ENCODE measurements at places on chromosomes 13 and 19.

DNA sequence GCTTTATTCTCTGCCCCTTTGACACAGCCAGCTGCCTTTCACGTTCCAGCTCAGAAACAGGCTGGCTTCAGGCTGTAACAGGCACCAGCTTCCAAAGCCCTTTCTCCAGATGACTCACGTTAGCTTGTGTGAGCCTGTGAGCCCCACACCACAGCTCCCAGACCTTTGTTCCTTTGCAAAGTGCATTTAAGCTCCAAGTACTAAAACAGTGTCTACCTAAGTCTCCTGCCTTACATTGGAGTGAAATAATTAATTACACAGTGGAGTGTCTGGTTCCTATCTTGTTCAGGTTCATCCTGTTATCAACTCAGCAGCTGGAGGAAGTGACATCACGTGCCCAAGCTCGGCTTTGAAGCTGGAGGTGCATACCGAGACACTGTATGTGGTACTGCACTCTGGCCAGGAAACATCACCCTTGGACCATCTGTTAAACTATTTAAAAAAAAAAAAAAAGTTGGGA, 475.8 kb downstream of the FOXO1 start:
- DNase-seq: no peak

DNA sequence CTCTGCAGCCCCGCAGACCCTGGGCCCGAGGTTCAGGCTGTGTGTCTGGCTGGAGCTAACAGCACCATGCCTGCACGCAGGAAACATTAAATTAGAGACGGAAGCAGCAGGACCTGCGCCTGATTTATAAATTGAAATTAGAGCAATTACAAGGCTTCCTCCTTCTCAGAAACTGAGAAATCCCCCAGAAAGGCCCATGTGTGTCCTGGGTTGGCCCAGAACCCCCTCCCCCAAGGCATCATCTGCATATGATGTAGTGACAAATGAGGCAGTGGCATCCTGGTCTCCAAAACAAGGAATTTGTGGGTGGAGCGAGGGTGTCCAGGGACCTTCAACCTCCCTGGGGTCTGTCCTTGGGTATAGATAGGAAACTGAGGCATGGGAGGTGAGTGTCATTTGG, 27.2 kb upstream of the SEMA6B start:
- DNase-seq: no peak

DNA sequence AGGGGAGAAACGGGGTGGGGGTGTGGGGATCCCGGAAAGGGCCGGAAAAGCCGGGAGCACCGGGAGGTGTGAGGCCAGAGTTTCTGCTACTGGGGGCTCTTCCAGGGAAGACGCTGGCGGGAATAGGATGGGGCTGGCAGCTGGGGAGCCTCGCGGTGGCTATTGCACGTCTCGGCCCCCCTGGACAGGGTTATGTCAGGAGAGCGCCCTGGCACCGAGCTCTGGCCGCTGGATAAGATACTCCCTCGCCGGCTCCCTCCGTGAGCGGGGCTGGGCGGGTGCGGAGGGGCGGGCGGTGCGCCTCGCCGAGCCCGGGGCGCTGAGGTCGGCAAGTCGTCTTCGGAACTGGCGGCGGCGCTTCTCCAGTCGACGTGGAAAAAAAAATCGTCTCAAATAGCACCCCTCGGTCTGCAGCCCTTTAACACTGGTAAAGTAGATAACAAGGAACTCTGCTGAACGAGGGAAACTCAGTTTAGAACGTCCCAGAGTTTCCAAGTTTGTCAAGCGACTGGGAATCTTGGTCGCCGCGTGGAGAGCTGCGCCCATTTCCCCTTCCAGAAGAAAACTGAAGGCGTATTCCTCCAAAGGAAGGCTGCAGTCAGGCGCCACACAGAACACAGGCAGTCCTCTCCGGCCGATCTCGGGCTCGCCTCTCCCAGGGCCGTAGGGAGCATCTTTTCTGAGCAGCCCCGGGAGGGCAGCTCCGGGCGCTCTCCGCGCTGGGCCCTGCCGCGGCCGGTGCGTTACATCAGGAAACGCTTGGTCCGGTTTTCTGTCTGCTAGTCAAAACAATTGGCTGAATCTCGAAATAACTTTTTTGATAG, 115.1 kb downstream of the KCNRG start:
- DNase-seq: no peak

DNA sequence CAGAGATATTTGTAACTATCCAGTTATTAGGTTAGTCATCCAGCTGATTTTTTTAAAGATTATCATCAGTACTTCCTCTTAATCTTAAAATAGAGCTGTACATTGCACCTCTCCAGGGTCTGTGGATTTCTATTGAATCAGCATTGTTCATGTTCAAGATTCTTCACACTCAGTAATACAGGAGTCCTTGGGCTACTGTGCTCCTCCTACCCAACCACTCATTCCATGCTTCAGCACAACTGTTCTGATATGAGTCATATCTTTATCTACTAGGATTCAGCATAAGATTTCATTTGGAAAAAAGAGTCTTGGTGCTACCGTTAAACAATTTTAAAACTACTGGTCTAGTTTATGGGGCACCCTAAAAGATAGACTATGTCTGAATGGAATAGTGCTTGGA, 357.8 kb downstream of the DCT start:
- DNase-seq: peak; percentile 3

DNA sequence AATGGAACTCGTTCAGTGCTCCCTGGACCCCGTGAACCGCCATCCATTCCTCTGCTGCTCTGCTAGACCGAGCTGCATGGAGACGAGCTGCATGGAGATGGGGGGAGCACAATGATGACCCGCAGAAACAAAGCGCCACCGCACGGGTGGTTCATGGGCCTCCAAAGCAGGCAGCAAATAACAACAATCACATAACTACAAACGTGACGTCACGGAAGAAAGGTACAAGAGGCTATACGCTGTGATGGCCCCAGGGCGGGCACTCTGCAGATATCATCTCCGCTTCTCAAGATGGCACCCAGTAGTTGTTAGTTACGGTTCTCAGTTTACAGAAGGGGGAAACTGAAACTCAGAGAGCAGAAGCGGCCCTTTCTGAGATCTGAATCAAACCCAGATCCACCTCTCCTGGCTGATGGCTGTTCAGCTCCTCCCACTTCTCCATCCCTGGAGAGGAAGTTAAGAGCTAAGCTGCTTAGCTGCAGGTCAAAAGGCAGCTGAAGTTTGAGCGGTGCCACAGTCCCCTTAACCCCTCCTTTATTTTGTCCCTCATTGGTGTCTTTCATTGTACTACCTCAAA, 1.7 kb downstream of the ATP13A1 start:
- no peak for DNase-seq

DNA sequence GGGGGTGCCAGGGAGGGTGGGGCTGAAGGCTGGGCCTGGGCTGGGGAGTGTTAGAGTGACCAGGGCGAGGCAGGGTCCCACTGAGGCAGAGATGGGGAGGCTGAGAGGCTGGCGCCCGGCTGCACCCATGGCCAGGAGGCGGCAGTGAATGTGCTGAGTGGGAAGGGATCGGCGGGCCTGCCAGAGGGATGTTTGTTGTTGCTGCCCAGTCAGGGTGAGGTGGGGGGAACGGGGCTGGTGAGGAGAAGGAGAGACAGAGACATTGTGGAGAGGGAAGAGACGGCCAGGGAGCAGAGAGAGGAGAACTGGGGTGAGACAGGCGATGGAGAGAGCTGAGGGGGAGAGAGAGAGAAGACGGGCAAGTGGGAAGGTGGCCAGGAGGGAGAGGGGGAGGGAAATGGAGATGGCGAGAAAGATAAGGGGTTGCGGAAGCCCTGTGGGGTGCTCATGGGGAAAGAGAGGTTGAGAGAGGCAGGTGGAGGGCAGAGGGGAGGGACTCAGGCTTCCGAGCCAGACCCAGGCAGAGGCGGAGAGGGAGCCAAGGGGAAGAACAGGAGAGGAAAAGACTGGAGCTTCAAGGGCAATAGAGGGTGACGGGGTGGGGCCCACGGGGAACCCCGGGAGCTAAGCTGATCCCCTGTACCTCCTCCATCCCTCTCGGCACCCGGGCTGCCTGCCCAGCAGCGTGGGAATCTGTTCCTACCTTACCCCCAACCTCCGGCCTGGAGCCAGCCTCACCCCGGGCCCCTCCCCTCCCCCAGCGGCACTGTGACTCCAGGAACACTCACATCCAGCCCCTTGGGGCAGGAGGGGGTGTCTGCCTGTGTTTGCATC, 690 bp upstream of the B3GNT8 start:
- no peak for DNase-seq

GRCh38 chr19:19372656-19373416, 32.6 kb upstream of the GATAD2A start:
- no peak for DNase-seq

GRCh38 chr13:102793611-102794355, 5.0 kb downstream of the POGLUT2 start:
- no peak for DNase-seq

- no peak for DNase-seq
Measured at GRCh38 chr19:29399804-29400203, 126.0 kb upstream of the VSTM2B start.

GRCh38 chr13:78054157-78054556, 135.5 kb upstream of the EDNRB start:
- DNase-seq: no peak

DNA sequence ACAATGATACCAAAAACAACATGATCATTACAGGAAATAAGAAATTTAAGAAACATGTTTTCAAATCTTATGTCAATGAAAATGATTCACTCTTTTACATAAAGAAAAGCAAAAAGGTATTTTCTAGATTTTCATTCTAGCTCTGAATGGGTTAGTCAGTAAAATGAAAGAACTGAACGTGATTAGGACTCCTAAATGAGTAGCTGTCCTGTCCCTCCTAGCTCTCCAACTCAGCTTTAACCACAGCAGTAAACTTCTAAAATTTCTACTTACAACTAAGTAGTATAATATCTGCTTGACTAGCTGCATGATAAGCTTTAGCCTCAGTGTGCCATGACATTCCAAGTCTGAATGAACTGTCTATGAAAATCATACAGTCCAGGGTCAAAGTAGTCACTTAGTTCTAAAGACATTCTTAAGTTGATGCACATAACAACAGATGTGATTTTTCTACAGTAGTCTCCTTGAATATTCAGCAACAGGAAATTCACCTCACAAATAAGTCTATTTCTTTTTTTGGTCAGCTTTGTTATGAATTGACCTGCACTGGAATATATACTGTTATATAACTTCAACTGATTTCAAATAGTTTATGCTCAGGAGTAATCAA, 136.4 kb downstream of the MYCBP2 start:
- DNase-seq: no peak

DNA sequence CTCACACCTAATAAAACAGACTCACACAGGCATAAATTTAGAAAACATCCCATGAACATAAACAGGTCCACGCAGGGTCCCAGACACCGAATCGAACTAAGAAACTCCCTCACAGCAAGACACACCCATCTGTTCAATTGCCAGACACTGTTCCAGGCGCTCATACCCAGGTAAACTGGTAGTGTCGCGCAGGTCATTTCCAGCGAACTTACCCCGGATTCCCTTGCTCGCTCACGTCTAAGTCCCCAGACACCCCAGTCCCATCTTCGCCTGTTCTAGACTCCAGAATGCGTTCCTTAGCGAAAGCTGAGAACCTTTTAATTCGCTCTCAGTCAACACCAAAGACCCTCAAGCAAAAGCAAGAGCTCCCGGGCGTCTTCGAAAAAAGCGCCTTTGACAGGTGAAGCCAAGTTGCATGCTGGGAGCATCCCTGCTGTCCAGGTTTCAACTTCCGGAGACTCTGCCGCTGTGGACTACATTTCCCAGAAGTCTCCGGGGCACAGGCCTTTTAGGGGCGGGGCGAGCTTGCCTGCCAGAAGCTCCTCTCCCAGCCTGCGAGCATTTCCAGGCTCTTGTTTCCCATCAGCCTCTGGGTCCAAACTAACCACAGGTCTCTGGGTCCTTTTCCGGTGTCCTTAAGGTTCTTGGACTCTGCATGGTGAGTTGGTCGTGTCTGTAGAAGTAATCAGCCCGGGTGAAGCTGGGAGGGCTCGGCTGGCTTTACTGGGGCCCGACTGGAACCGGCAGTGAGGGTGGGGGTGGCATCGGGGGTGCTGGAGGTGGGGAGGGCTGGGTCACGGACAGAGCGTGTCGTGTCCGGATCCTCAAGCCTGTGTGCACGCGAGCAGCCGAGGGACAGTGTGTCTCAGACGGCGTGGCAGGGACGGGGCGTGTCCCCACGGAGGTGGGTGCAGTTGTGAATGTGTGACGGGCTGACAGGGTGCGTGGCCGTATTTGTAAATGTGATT, at the start of gene ZNF283:
Gene ZNF283 (plus strand): TSS at position 535 of the 968 bp plus-strand sequence. CDS start 6,184 bp downstream, outside the sequence.
- peak; percentile 70 for DNase-seq

DNA sequence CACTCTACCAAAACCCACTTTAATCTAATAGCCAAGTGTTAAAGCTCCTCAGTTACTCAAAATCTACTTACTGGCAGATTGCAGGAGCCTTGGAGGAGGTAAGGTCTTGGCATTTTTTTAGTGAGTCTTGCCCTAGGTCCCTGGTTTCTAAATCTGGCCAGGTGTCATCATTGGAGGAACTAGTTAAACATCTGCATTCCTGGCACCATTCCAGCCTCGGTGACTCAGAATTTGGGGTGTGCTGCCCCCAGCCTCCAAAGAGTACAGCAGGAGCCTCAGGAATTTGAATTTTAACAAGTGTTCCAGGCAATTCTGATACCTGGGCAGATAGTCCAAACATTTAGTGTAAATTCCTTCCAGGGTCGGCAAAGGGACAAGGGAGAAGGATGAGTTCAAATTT, 37.4 kb downstream of the KLF5 start:
- DNase-seq: no peak

- DNase-seq: no peak
Measured at GRCh38 chr13:45895881-45896280, 44.3 kb upstream of the SIAH3 start.

DNA sequence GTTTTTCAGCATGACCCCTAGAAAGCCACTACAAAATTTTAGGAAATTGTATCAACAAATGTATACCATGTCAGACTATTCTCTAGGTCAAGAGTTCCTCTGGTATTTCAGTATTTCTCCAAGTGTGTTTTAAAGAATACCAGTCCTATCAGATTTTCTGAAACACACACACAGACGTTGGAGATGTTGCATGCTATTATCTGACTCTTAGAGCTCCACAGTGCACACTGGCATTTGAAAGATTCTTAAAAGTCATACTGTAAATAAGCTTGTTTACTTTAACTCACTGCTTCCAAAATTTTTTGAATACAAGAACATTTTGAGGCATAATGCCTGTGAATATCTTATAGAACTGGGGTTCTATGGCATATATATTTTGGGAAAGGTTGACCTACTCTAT, 33.8 kb upstream of the VWA8 start:
- DNase-seq: no peak

GRCh38 chr13:46288570-46289259, 77.0 kb downstream of the LRRC63 start:
- no peak for DNase-seq

DNA sequence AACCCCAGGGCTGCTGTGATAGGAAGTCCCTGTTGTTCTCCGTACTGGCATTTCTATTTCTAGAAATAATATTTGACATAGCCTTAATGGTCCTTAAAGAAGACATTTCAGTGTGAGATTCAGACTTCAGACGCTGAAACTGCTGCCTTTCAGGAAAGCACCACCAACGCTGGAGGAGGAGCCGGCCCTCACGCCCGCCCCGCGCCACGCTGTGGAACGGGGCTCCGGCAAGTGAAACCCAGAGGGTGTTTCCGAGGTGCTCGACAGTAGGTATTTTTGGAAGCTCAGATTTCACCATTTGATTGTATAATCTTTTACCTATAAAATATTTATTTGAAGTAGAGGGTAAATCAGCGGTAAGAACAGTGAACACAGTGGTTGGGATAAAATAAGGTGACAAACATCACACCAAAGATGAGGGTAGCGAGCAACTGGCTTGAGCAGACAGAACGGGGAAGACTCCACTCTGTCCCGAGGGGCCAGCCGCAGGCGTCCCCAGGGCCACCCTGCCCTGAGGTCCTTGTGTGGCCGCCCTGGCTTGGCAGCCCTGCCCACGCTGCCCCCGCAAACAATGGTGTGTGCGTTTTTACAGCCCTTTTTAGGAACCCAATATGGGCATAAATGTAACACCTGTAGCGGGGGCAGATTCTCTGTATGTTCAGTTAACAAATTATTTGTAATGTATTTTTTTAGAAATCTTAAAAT, 85.6 kb upstream of the MCF2L start:
- DNase-seq: no peak

Measured in AG09319 (cell line).